ENCODE measurements at places on chromosomes 12 and 14.

GRCh38 chr12:1819571-1819970 lies 794 bp upstream of the LRTM2 start:
- no peak for DNase-seq

DNA sequence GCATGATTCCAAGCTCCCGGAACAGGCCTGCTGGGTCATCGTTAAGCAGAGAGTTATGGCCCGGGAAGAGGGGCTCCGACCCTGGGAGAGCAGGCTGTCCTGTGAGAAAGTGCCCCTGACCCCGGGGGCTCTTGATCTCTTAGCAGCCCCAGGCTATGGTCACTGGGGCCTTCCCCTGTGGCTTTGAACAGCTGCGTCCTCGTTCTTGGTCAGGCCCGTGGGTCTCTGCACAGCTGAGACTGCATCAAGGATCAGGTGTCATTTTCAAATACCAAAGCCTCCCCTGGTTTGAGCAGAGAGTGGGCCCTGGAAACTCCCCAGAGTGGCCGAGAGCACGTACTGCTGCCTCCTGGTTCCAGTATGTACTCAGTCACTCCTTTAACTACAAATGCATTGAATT lies 114.8 kb downstream of the ESRRB start:
- no peak for DNase-seq

DNA sequence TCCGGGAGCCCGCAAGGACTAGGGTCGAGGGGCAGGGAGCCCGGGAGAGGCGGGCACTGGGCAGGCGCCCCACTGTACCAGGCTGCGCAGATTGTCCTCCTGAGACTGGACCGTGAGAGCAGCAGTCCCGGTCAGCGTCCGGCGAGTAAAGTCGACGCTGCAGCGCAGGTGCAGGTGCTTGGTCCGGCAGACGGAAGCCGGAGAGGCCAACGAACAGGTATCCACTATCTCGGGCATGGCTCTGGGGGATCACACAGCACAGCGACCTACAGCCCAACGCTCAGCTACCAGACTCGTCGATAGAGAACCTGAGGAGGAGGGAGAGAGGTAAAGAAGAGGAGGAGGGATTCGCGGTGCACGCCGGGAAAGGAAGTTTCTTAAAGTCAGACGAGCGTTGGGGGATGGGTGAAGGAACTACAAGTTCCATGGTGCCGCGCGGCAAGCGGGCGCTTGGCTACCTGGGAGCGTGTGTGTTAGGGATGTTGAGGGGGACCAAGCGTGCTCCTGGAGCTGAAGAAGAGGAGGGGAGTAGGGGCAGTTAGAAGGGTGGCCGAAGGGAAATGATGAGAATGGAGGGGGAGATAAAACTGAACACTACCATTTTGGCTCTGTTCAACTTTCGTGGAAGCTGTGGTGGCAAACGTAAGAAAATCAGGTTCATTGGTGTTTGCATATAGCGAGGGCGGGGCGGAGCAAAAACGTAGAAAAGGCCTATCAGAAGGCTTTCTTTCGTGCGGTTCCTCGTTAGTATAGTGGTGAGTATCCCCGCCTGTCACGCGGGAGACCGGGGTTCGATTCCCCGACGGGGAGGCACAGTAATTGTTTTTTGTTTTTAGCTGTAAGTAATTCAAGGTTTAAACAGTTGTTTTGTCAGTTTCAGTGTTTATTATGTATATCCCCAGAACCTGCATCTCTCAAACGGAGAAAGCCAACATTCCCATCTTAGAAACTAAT lies at the start of gene LTA4H:
TSS of gene LTA4H (minus strand) at position 305 of the 954 bp plus-strand sequence. CDS start at position 237, 68 bp downstream.
- DNase-seq, result peak; percentile 91

DNA sequence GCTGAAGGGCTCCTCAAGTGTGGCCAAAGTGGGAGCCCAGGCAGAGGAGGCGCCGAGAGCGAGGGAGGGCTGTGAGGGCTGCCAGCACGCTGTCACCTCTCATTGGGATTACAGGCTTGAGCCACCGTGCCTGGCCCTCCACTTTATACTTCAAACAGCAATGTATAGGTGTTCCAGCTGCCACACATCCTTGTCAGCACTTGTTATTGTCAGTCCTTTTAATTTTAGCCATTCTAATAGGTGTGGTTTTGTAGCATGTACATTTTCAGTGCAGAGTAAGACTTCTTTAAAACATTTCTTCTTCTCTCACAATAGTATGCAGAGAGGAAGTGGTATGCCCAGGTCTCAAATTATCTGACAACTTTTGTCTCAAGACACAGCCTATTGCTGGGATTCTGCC lies 27.5 kb upstream of the HNF1A start:
- DNase-seq, result no peak

GRCh38 chr12:5506295-5506694 lies 74.4 kb downstream of the NTF3 start:
- DNase-seq, result no peak

DNA sequence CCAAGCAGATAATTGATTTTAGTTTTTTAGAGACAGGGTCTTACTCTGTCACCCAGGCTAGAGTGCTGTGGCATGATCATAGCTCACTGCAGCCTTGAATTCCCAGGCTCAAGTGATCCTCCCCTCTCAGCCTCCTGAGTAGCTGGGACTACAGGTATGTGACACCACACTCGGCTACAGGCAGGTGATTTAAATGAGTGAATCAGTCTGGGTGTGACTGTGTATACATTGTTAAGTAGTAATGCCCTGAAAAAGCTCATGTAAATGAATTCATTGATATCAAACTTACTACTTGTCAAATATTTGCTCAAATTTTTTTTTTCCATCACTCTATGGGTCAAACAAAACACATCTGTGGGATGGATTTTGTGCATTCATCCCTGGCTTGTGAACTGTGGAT lies 6.3 kb upstream of the USP44 start:
- DNase-seq, result no peak

- no peak for DNase-seq
These were observed 469.1 kb upstream of the DCN start for GRCh38 chr12:91651728-91652127.

- DNase-seq, result no peak
These were observed 1.2 kb downstream of the CDKN1B start for GRCh38 chr12:12718381-12718759.

DNA sequence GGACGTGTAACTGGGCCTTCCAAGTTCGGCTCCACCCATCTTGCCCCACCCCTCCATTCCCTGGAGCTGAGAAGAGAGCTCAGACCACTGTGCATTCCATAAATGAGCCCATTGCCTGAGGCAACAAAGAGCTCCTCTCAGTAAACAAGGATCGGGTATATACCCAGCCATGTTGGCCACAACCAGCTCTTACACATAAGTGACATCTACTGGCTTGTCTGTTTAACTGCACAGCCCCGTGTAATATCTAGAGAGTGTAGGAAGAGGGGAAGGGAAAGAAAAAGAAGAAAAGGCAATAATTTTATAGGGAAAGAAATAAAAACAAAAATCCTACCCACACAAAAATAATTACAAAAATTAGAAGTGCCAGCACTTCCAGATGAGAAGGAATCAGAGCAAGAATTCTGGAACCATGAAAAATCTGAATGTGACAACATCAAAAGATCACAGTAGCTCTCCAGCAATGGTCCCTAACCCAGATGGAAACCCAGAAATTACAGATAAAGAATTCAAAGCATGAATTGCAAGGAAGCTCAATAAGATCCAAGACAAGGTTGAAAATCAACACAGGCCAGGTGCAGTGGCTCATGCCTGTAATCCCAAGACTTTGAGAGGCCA lies 308.1 kb downstream of the RPAP3 start:
- DNase-seq, result peak; percentile 76

DNA sequence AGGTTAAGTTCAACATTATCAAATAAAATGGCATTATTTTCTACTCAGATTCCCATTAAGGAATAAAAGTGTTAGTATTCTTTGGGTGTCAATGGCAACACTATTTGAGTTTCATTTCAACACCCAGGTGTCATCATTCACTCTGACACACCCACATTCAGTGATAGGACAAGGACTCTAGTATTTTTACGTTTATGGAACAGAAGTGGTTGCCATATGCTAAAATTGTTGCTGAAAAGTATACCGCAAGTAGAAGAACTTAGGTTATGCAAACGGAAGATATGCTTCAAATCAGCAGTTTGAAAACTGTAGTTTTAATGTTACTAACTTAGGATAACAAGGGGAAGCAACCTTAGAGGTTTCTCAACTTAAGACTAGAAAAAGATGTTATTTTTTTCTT lies 20.0 kb upstream of the SGPP1 start:
- no peak for DNase-seq

DNA sequence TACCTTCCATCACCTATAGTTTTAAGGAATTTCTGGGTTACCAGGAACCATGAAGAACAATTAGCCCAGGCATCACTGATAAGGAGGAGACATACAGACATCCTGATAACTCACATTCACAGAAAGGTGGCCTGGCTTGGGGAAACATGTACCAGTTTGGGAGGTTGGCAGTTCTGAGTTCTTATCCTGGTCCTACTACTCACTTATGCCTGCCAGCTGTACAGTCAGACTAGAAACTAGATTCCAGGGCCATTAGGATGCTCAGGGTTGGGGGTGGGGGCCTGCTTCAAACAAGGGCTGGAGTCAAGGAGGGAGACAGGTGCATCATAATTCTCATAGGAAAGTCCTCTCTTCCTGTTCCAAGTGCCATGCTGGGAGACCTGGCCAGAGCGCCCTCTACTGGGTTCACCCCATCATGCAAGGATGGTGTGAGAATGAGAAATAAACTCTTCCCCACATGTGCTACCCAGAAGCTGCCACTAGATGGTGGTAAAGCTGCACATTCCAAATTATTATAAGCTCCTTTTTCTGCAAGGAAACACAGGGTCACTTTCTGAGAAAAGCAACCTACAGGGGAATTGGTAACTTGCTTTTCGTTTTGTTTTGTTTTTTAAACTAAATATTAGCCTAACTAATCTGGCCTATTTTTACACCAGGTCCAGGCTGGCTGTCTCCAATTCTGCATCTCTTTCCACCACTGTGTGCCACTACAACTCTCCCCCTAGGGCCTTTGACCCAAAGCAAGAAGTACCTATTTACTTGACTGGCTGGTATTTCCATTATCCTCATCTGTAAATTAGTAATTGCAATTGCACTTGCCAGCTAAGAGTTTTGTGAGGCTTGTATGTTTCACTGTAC lies 14.5 kb downstream of the OAS2 start:
- peak; percentile 37 for DNase-seq

DNA sequence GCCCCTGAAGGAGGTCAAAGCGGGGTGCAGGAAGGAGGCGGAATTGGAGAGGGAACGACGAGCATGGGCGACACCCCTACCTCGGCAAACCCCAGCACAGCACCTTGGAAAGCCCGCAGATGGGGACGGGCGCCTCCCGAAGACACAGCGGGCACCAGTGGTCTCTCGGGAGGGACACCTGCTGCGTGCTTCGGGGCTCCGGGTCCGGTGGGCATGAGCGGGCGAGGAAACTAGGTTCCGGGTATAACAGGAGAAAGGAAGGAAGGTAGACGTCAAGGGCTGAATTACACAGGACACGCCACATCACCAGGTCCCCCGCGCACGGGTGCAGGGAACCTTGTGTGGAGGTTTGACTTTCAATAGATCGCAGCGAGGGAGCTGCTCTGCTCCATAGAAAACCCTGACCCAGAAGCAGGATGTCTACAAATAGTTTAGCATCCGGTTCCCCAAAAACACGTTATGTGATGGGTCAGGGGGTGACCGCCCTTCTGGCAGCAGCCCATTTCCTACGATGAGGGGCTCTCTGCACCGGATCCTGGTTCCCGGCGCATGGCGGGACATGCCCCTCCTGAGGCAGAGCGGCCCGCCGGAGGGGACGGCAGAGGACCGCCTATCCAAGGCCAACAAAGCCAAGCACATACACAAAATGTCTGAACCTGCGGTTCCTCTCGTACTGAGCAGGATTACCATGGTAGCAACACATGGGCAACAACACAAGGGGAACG lies 196.9 kb downstream of the ALG10 start:
- no peak for DNase-seq

- DNase-seq, result no peak
These were observed 192.8 kb upstream of the AMIGO2 start for GRCh38 chr12:47272412-47273190.

DNA sequence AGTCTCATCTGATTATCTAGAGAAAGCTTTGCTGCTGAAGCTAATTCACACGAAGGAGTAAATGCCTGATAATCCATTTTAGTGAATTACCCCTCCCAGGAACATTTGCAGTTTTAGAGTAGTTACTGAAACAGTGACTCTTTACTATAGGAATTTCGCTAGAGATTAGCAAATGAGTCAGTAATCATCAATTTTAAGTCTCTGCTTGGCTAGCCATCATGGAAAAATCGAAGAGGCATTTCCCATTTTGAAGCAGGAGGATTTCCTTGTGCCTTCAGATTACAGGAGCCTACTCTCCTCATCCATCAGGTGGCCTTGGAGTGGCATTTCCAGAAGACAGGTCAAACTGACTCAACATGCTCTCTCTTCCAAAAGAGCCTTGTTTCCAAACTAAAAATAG lies 154.5 kb downstream of the EGLN3 start:
- DNase-seq, result no peak

DNA sequence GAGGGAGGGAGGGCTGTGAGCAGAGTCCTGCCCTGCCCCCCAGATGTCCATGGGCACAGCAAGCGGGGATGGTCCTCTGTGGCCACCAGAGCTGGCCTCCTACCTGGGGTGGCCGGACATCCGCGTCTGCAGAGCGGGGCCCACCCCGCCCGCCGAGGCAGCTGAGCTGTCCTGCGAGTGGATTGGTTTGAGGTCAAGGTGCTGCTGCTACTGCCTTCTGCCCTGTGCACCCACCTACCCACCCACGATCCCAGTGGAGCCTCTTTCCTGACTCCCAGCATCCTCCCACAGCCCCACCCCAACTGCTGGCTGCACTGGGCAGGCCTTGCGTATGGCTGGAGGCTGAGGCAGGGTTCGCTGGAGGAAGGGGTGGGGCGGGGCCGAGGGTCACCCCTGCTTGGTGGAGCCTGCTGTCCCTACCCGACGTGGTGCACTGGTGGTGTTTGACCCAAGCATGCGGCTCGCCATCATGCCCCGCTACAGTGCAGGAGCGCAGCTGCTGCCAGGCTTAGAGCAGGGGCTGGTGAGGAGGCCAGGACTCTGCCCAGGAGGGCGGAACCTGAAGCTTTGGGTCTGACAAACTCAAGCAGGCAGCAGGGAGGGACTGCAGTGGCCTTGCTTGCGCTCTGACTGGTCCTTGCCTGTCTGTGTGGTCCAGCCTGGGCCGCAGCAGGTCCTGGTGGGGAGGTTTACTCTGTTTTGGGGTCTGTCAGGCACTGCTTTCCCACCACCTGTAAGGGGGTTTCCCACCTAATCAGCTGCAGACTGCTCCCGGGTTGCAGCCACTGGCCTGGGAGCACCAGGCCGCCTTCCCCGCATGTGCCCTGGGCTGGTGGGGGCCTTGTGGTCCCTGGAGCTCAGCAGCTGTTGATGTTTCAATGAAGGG lies 23.7 kb downstream of the CEP170B start:
- DNase-seq, result no peak

DNA sequence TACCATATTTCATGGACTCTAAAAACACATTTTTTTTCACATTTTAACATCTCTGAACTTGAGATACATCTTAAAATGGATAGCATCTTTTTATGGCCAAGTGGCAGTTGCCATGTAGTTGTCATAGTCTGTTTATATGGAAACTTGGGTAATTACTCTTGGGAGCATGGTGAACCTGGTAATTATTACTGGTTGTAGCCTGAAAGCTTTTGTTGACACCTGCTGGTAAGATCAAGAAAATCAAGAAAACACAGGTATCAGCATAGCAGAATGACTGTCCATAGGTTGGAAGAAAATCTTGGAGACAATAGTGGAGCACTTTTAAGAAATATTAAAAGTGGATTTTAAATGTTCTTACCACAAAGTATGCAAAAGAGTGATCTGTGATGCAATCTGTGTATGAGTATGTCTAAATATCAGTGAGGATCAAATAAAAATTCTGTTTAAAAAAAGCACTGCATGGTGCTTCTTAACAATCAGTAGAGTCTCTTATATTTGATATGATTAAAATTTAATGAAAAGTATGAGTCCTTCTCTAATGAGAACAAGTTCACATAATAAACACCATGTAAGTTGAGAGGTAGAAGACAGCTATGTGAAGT lies 44.2 kb downstream of the TTC8 start:
- no peak for DNase-seq

GRCh38 chr12:34345801-34346200 lies 323.5 kb downstream of the ALG10 start:
- no peak for DNase-seq
